NCI-H146 (cell line): ENCODE measurements at places on chromosomes 2 and 18.

- DNase-seq, result peak; percentile 87
Measured at GRCh38 chr2:134718817-134719814, at the start of gene TMEM163. Gene TMEM163, minus strand, starts transcription at chr2:134719000.

DNA sequence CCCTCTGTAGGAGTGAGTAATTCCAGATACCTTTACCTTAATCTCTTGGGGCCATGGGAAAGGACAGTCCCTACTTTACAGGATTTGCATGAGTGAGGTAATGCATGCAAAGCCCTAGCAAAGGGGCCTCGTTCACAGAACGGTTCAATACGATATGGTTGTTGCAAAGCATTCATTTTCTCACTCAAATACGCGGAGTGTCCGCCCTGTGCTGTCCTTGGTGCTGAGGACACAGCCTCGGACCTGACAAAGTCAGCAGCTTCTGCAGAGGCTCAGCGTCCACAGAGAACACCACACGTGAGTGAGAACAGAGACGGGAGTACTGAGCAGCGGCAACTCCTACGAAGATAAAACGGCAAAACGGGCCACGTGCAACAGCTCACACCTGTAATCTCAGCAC is 125.7 kb downstream of the EIPR1 start:
- DNase-seq, result no peak

DNA sequence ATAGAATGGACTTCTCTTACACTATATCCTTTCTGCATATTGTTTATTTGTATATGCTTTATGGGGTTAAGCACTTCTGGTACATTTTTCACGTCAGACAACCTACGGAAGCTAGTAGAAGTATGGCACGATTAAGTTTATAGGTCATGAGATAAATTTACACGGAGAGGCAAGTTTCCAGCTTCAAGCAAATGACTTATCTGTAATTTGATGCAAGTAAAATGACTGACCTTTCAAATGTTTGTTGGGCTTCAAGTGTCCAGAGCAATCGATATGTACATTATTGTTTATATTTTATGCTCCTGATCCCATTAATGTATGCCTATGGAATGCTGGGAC is 97.5 kb upstream of the EFEMP1 start:
- DNase-seq, result peak; percentile 21

- DNase-seq, result no peak
Measured at GRCh38 chr2:233658610-233659009, 13.1 kb upstream of the UGT1A9 start.

DNA sequence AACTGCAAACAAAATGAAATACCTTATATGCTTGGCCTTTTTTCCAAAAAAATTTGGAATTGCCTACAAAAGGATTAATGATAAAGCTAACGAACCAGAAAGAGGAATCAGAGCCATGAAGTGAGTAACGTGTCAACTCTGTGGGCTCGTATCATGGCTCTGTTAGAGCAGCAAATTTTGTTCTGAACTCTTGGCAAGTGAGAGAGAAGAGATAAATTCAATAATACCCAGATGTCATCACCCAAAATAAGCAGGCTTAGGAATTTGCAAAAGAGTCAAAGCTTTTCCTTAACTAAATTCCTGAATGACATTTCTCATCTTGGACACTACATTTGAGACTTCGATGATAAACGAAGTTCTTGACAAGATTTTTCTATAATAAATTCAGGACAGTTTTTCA is 4.4 kb downstream of the TXNDC2 start:
- DNase-seq, result no peak

DNA sequence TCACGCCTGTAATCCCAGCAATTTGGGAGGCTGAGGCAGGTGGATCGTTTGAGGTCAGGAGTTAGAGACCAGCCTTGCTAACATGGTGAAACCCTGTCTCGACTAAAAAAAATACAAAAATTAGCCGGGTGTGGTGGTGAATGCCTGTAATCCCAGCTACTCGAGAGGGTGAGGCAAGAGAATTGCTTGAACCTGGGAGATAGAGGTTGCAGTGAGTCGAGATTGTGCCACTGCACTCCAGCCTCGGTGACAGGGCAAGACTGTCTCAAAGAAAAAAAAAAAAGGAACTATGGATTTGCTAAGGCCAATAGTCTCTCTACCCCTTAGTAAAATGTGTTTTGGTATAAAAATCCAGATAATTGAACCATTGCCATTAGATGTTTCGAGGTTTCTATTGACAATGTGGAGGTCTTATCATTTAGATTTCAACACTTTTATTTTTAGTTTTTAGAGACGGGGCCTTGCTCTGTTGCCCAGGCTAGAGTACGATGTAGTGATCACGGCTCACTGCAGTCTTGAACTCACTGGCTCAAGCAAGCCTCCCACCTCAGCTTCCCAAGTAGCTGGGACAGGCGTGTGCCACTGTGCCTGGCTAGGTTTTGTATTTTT is 1.1 kb upstream of the TXNDC2 start:
- no peak for DNase-seq

GRCh38 chr2:44543773-44544725 is 182.3 kb downstream of the CAMKMT start:
- DNase-seq, result peak; percentile 97

DNA sequence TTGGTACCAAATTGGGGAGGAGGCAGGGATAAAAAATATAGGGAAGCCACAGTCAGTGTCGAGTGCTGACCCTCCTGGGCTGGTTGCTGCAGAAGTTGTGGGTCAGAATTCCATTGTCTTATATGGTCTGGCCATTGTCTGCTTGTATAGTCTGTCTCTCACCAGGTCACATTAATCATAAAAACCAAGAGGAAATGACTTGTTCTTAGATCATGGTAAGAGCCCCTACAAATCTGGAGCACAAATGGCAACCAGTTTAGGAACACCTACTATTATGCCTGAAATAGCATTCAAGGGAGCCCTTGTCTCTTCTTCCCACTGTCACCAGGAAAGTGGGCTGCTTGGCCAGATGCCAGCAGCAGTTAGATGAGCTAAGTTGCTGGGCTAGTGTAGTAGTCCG is 119.7 kb upstream of the RMP24 start:
- DNase-seq, result no peak

- no peak for DNase-seq
Measured at GRCh38 chr2:138499684-138500083, 1.9 kb upstream of the SPOPL start.

- DNase-seq, result no peak
Measured at GRCh38 chr2:97676620-97677019, 7.1 kb downstream of the C2orf92 start.

- no peak for DNase-seq
Measured at GRCh38 chr18:50310080-50310479, 22.6 kb upstream of the CXXC1 start.

DNA sequence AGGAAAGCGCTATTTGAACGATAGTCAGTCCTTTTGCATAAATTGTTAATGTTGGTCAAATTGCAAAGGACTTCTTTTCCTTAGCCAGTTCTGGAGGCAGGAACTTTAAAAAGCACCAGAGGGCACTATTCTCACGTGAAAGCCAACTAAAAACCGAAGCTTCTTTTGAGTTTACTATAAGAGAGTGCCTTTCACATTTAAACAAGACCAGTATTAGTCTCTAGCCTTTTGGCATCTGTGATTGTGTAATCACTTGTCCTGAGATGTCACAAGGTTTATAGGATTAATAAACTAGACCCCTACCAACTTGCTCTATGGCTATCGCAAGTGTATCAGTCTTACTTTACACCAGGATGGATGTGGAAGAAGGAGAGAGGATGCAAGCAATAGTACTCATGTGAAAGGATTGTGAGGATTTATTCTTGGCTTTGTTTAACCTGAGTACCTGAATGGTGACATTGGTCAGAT is 14.4 kb upstream of the STAT4 start:
- peak; percentile 6 for DNase-seq

GRCh38 chr18:53765211-53765610 is 459.3 kb downstream of the MBD2 start:
- no peak for DNase-seq

GRCh38 chr2:60867848-60868247 is 13.5 kb upstream of the REL start:
- DNase-seq, result no peak

- no peak for DNase-seq
Measured at GRCh38 chr2:204643326-204643725, 98.1 kb downstream of the PARD3B start.

DNA sequence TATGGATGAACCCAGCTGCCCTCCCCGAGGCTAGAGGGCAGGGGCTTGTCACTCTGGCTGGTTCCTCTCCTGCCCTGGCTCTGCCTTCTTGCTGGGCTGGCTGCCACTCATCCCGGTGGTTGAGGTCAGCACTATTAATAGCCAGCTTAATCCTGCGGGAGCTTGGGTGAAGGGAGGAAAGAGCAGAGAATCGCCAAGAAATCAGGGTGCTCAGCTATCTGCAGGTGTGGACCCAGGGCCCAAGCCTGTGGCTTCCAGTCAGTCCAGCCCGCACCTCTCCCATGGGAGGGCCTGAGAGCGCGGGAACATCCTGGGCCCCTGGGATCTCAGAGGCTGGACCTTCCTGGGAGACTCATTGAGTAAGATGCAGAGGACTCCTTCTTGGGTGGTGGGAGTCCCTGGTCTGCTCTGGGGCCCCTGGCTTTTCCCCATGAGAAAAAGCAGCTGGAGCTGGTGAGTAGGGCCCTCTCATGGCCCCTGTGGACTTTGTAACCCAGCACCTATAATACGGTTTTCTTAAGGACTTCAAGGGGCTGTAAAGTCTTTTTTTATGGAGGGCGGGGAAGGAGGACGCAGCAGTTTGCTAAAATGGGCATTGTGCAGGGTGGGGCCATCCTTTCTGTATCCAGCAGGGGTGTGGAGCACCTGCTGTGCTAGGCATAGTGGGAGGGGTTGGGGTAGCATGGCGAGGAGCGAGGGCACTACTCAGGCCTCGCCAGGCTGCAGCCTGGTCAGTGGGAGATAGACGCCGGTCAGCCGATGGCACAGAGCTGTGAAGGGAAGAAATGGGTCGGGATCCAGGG is 27.4 kb upstream of the CNNM3 start:
- no peak for DNase-seq

DNA sequence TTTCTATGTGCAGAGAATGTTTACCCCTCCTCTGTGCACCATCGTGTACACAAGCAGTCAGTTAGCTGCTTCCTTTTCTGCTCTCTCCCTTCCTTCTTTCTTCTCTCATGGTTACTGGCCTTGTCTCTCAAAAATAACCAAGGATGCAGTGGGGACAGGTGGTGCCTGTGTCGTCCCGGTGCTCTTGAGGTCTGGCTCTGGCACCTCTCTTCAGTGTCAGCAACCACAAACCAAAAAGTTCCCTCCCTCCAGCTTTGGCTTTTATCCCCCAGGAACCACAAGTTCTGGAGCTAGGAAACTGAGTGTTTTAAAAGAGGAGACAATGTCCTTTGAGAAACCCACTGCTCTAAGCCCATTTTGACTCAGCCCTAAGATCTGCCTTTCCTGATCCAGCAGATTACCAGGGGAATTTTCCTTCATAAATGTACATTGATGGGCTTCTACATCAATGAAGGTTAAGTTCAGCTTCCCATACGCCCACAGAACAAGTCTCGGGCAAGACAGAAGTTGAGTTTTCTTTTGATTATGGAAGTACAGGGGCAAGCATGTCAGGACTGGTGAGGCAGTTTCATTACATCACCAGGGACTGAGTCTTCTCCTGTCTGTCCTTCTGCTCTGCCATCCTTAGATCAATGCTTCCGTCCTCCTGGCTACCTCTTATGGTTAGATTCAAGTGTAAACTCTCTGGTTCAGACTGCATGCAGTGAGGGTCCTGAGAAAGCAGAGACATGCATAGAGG is 232.2 kb downstream of the SETBP1 start:
- no peak for DNase-seq

DNA sequence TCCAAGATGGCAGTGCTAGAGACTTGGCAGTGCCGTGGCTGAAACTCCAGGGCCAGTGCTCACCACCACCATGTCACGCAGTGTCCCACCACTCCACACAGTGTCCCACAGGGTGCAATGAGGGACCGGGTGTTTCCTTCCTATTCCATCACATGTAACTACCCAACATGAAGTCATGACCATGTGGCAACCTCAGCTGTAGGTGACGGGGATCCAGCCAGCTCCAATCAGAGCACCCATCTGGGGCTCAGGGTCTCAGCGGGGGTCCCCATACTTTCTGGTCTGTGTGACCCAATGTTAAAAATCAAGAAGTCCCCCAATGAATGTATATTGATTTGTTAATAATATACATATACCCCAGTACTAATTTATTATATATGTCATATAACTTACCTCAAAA is 52.1 kb downstream of the PTGR3 start:
- no peak for DNase-seq

DNA sequence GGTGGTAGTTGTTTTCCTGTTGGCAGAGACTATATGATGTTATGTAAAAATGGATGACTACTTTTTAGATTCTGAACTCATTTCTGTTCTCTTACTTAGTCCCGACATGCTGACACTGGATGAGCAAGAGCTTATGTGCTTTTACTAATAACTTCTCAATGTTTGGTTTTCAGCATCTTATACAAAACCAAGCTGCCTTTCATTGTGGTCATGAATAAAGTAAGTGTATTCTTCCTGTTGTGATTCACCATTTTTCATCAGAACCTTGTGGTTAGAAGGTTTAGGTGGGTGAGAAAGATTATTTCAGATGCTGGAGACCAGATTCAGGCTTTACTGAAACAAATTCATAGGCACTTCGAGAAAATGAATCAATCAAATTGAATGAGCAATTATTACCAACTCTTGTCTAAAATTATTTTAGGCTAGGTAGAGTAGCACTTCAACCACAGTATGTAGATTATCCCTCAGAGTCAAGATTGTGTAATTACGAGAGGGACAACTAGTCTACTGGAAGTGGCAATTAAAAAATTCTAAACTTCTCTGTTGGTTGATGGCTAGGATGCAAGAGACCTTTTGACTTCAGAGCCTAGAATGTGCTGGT is 9.3 kb downstream of the GPN1 start:
- no peak for DNase-seq

GRCh38 chr18:59200787-59201186 is 19.2 kb upstream of the GRP start:
- DNase-seq, result no peak

- DNase-seq, result no peak
Measured at GRCh38 chr18:55968550-55968949, 380.6 kb upstream of the TCF4 start.

DNA sequence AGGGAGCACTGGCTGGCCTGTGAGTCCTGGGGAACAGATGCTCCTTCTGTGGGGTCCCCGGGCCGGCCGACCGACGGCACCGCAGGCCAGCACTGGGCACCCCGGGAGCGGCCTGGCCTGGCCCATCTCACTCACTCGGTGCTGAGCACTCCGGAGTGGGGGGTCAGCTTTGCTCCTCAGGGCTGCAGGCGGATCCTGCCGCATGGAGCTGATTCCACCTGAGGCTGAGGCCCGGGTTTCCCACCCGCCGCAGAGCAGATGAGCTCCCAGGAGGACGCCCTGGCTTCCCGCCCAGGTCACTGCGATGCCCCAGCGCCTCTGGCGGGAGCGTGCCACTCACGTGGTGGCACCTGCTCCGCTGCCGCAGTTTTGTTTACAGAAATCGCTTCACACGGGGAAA is 418.6 kb downstream of the GALR1 start:
- no peak for DNase-seq

DNA sequence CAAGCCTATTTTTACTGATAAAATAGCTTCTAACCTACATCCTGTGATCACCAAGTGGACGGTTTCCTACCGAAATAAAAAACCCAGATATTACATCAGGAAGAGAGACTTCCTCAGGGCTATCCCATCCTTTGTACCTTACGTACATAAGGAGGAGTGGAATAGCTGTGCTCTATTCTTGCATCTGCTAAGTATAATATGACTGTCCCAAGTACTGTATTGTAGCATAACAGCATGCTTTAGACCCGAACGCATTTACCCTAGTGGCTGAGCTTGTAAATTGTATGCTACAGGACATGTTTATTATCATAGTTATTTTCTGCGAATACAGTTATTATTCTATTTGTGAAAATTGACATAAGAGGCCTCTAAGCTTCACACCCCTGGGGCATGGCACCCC is 302.4 kb downstream of the CLIP4 start:
- DNase-seq, result no peak
